Activated B cell treated with CpG ODN at 0.5 μM for 24 hours (primary cell): ENCODE measurements at places on chromosomes 11 and 22.

- no peak for DNase-seq
Measured at GRCh38 chr22:26617271-26618199, at the start of gene CRYBB1. Gene CRYBB1, minus strand, starts transcription at chr22:26618027. Its CDS starts 1,708 bp downstream, at chr22:26616319.

- no peak for DNase-seq
Measured at GRCh38 chr11:121091492-121092152, 9.4 kb upstream of the TECTA start.

GRCh38 chr11:81070948-81071347 is 1630.1 kb upstream of the TENM4 start:
- DNase-seq = no peak

GRCh38 chr22:23401910-23402274 is 178.2 kb downstream of the IGLL1 start:
- DNase-seq = no peak

DNA sequence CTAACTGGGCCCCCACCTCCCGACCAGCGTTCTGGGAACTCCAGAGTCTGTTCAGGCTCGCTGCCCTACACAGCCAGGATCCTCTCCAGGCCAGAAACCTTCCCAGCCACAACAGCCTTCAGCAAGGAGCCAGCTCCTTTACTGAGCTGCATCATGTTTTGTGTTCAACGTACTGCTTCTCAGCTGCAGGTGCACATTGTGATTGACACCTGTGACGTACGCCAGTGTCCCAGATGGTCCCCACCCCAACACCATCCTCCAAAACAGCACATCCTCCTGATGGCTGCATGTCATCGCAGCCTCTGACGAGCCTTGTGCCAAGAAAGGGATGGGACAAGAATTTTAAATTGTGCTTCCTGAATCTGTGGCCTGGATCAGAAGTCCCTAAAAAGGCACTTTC is 117.5 kb downstream of the SPATA19 start:
- no peak for DNase-seq

DNA sequence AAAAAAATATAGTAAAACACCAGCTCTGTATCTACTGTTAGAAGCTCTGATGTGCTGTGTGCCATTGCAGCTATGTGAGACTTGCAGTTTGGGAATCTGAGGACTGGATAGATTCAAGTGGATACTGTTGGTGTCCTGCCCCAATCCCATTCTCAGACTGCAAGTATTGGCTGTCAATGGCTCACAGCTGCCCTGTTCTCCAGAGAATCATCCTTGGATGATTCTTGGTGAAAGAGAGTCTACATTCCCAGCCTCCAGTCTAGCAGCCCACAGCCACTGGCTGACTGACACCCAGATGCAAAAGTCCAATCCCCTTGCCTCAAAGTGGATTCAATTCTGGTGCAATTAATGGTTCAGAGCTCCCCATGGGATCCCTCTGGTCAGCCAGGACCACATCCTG is 206.1 kb upstream of the MTNR1B start:
- DNase-seq = no peak
